NCI-H1417 treated with DMSO at 0.1 percent for 48 hours (cell line): ENCODE measurements at places on chromosomes 6 and 20.

GRCh38 chr6:32097364-32097763 is 11.8 kb downstream of the TNXB start:
- DNase-seq, result no peak

GRCh38 chr20:1388741-1389483 is 3.9 kb downstream of the FKBP1A start:
- DNase-seq, result no peak

GRCh38 chr20:63772781-63773518 is 33.4 kb downstream of the SLC2A4RG start:
- DNase-seq, result no peak

DNA sequence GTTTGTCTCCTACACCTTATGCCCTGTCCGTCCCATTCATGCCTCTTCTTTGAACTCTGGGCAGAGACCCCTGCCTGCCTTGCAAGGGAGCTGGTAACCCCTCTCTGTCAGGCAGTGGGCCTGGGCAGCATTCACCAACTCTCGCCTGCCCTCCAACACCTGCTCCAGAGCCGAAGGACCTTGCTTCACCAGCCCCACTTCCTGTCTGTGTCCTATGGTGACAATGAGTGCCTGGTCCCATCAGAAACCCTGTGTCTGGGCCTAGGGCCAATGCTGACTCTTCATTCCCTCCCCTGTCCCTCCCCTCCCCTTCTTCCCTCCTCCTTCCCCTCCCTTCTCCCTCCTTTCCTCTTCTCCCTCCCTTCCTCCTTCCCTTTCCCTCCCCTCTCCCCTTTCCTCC is 22.8 kb upstream of the PCMTD2 start:
- no peak for DNase-seq

DNA sequence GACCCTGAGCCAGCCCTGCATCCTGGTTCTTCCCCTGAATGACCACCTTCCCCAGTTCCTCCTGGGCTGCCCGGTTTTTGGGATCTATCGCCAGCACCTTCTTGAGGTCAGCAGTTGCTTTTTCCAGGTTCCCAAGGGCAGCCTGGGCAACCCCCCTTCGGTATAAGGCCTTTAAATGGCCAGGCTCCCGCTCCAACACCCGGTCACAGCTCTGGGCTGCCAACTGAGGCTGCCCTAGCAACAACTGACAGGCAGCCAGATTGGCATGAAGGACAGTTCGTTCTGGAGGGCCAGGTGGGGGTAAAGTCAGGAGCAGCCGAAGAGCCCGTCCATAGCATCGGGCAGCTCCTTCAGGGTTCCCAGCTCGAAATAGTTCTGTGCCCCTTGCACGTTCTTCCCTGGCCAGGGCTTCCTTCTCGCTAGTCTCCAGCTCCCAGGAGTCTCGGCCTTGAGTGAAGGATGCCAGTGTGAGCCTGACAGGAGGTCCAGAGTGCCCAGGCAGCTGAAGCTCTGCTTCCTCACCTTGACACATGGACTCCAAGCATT is 778 bp upstream of the ATF6B start:
- DNase-seq, result no peak

- no peak for DNase-seq
These were observed 106.9 kb upstream of the SGK1 start for GRCh38 chr6:134424798-134425170.

DNA sequence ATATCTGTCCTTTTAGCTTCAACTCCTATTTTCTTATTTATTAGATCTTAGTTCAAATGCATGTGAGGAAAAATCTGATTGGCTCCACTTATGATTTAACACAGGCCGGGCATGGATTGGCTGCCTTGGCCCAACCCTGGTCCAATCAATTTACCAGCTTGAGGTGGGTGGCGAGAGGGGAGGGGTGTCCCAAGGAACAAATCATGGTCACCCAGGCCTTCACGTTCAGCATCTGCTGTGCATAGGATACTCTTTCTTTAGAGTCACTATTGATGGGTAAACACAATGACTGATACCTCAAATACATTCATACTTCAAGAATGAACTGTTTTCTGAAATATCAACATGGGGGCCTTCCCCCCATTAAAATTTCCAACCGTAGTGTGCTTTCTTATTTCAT is 14.9 kb upstream of the BACH2 start:
- DNase-seq, result no peak

DNA sequence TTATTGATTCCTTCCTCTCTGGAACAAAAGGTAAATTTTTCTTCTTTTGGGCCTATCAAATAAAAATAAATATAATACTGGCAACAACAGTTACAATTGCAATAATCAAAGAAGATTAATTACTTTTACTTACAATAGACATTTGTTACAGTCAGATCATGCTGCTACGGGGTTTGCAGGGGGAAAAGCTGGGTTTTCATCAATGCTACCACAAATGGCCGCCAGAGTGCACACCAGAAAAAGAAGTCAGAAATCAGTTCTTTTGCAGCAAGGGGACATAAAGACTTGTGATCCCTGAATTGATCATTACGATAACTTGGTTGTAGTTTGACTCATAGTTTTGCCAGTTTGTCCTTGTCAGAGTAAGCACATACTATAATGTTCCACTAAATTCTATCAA is 714.5 kb upstream of the EYS start:
- DNase-seq, result no peak

DNA sequence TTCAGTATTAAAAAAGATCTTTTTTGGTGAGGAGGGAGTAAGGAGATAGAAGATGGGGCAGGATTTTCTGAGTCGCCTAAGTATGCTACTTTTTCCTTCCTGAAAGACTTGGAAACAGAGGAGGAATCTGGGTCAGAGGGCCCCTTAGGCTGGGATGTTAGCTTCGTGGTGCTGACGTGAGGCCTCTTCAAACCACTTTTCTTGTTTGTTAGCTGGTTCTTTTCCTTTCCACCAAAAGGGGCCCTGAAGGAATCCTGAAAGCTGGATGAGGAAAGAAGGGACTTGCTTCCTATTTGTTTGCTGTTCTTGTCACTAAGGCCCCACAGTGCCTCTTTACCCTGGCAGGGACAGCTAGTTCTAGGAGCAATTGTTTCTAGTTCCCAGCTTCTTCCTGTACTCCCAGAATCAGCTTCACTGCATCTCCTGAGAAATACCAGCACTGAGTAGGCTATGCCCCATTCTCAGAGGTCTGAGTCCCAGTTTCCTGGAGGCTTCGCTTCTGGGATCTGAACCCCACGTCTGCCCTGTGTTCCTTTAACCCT is 2.2 kb upstream of the IL20RA start:
- DNase-seq, result no peak

- no peak for DNase-seq
These were observed 12.1 kb downstream of the ZDHHC14 start for GRCh38 chr6:157392927-157393668.

GRCh38 chr6:7996538-7997111 is 67.6 kb downstream of the BLOC1S5 start:
- DNase-seq, result no peak

DNA sequence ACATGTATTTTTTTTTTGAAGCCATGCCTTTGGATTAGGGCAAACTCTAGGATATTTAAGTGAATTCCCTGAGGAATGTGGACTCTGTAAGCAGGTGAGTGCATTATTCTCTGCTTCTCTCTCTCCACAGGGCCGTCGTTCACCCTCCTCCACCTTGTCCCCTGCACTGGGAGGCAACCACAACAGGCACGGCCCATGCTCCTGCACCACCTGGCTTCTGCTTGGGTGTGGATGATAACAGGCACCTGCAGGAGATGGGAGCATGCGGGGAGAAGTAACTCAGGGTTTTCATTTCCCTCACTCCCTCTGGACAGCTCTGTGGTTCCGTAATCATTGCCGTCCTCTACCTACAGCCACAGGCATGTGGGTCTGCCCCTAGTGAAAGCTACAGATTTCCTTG is 43.4 kb downstream of the HLA-C start:
- no peak for DNase-seq

DNA sequence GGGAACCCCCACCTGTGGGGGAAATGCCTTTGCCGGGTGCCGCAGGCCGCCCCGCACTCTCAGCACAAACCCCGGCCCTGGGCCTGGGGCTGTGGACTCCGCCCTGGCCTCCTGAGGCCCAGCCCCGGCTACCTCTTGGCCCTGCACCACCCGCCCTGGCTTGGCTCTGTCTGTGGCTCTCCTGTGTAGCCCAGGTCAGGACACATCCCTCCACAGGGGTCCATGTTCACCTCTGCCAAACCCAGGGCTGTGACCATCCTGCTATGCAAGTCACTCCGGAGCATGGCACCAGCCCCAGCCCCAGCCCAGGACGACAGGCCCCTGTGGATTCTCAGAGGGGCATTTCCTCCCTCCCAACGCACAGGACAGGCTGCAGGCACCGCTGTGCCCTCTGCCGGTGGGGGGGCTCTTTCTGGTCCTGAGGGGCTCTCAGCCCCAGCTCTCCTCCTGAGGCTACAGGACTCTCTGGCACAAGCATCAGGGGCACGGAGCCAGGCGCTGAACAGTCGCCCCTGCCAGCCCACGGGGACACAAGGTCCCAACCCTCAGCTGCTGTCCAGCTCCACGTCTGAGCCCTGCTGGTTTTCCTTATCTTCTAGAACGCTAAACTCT is 45.7 kb downstream of the TAF4 start:
- no peak for DNase-seq

GRCh38 chr20:50859161-50859560 is 64.3 kb downstream of the BCAS4 start:
- DNase-seq, result no peak

- DNase-seq, result peak; percentile 22
These were observed 569.7 kb upstream of the CITED2 start for GRCh38 chr6:139944131-139944530.

GRCh38 chr6:138972226-138972665 is 15.8 kb downstream of the REPS1 start:
- no peak for DNase-seq

DNA sequence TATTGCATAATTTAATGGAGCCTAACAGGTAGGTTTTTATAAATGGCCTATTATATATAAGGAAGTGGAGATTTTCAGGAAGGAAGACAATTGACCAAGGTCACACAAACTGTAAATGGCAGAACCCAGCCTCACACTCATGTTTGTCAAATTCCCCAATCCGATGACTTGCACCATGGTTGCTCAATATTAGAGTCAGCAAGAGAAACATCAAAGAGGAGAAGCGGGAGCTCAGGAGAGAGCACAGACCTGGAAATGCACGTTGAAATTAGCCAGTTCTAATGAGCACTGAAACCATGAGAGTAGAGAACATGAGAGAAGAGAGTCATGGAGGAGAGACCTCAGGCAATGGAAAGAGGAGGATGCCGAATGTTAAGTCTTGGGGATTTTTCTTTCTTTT is 13.5 kb upstream of the MLIP start:
- no peak for DNase-seq

DNA sequence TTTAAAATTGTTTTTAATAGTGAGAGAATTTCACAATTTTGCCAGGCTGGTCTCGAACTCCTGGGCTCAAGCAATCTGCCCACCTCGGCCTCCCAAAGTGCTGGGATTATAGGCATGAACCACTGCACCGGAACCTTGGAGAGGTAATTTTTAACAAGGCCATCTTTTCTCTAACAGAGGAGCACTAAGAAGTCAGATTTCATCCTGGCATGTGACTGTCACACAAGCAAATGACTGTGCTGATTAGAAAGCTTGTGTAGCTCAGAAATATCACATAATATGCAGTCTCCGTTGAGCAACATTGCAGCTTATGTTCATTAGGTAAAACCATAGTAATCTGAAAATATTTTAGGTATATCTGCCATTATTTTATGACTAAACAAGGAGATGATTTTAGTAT is 156.0 kb downstream of the CCDC170 start:
- no peak for DNase-seq

DNA sequence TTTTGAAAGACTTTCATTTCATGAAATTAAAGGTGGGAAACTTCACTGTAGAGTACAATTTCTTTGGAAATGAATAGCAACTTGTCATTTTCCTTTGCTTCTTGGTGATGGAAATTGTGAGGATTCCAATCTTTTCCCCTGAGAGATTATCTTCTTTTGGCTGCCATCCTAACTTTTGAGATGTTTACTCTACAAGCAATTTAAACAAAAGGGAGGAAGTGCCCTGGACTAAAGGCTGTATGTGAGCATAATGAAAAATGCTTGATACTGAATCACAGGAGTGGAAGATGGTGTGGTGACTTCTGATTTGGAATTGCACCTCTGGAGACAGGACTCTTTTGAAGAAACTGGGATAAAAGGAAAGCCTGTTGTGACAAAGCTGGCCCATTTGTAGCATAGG is 43.1 kb upstream of the JAG1 start:
- DNase-seq, result no peak

DNA sequence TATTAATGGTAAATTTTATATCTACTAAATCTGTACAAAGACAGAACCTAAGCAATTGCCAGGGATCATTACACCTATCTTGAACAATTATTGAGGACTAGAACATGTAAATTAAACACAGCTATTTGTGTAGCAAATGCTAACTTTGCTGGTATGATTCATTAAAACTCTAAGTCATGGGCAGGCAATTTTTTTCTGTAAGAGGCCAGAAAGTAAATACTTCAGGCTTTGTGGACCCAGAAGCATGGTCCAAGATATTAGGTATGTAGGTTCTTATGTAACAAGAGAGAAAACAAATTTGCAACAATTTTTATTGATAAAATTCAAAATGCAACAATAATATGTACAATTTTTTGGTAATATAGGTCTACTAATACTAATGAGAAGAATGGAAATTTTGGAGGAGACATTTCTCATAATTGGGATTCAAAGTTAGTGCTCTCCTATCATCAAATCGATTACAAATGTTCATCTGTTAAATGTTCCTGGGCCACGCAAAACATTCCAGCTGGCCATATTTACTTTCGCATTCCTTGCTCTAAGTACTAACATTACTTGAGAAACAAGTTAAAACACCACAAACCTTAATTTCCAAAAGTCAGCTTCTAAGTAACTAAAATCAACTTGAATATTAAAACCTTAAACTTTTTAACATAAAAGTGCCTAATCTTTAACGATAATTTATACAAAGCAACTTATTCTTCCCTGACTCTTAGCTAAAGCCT is 4.3 kb downstream of the TMEM30A start:
- DNase-seq, result no peak

- no peak for DNase-seq
These were observed 24.4 kb downstream of the ANGPT4 start for GRCh38 chr20:891706-892080.

DNA sequence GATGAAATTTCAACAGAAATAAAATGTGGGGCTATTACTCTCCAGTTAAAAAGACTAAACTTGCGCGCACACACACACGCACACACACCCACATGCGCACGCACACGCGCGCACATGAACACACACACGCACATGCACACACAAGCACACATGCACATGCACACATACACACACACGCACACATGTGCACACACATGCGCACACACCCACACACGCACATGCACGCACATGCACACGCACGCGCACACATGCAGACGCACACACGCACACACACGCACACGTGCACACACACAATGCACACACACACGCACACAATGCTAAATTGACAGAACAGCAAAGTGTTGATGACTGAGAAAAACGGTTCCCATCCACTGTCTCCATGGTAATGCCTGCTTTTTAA is 754.1 kb downstream of the CBLN4 start:
- no peak for DNase-seq

DNA sequence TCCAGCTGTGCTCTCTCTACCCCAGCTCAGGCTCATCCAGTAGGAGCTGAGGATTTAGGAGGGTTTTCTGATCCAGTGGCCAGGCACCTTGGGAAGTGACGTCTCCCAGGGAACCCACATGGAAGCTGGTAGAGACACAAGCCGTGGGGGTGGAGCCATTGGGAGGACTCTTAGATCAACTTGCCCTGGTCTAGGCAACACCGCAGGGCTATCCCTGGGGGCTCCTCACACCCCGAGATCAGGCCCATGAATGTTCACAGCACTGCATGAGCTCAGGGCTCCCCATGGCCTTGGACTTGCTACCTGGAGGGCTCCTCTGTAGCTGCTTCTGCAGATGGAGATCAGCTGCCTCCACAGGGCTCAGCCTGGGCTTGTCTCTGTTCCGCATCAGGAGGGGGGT is 112.1 kb downstream of the CDH4 start:
- DNase-seq, result no peak

- DNase-seq, result no peak
These were observed 50.9 kb downstream of the PLCB4 start for GRCh38 chr20:9119776-9120175.
